ENCODE measurements at places on chromosomes 3 and 15.

DNA sequence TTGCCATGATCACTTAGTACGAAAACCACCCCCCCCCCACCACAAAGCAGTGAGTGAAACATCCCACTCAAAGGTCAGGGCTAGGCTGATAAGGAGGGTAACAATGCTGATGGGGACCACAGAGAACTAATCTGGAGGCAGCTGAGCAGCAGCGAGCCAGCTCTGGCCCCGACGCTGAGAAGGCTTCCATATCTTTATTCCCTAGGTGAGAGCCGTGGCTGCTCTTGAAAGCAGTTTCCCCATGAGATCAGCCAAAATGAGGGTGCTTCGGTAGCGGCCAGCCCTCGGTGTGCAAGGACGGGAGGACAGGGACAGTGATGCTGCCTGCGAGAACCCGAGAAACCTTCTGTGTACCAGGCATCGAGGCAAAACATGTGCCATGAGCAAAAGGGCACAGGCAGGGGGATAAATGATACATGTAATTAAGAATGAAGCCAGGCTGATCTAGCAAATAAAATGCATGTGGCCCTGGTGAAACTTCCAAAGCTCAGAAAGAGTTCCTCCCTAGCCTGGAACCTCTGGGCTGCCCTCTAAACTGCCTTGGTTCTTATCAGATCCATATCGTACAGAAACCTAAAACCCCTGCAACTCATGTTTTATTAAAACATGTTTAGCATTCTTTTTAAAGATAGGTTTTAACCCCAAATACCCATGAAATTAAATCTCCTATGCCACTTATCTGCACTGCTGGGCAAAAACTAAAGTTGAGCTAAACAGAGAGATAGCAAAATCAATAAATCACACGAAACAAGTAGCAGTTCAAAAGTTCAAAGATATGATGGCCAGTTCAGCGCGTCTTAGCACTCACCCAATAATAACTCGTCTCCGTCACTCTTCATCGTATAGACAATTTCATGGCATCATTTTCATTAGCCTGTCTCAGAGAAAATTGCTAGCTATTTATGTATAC, 337.3 kb downstream of the FOXP1 start:
- H3K27me3 ChIP-seq, result no peaks in the 10 kb centered on the region
- H3K4me3 ChIP-seq, result no peak overlapping the region
- H3K36me3 ChIP-seq, result no peaks in the 10 kb centered on the region
- H3K4me1 ChIP-seq, result peaks cover 5% of the 10 kb centered on the region
- H3K27ac ChIP-seq, result peak overlapping the region; percentile 55

- no peak overlapping the region for H3K27ac ChIP-seq
- H3K36me3 ChIP-seq, result no peaks in the 10 kb centered on the region
- no peaks in the 10 kb centered on the region for H3K4me1 ChIP-seq
- H3K4me3 ChIP-seq, result no peak overlapping the region
These were observed 211.9 kb upstream of the GOLGA6L4 start for GRCh38 chr15:84023636-84024035.

GRCh38 chr15:39552556-39552955, 28.3 kb upstream of the THBS1 start:
- no peak for DNase-seq
- H3K4me1 ChIP-seq, result peaks cover 15% of the 10 kb centered on the region
- no peak overlapping the region for H3K4me3 ChIP-seq
- no peaks in the 10 kb centered on the region for H3K36me3 ChIP-seq
- H3K27ac ChIP-seq, result no peak overlapping the region

DNA sequence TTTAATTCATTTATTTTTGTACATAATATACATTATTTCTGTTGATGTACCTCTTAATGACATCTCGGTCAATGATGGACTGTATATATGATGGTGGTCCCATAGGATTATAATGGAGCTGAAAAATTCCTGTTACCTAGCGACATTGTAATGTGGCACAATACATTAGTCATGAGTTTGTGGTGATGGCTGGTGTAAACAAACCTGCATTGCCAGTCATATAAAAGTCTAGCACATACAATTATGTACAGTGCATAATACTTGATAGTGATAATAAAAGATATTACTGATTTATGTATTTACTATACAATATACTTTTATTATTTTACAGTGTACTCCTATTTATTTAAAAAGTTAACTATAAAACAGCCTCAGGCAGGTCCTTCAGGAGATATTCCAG, 15.1 kb downstream of the TTC14 start:
- DNase-seq, result no peak
- no peaks in the 10 kb centered on the region for H3K4me1 ChIP-seq
- H3K27me3 ChIP-seq, result no peaks in the 10 kb centered on the region

DNA sequence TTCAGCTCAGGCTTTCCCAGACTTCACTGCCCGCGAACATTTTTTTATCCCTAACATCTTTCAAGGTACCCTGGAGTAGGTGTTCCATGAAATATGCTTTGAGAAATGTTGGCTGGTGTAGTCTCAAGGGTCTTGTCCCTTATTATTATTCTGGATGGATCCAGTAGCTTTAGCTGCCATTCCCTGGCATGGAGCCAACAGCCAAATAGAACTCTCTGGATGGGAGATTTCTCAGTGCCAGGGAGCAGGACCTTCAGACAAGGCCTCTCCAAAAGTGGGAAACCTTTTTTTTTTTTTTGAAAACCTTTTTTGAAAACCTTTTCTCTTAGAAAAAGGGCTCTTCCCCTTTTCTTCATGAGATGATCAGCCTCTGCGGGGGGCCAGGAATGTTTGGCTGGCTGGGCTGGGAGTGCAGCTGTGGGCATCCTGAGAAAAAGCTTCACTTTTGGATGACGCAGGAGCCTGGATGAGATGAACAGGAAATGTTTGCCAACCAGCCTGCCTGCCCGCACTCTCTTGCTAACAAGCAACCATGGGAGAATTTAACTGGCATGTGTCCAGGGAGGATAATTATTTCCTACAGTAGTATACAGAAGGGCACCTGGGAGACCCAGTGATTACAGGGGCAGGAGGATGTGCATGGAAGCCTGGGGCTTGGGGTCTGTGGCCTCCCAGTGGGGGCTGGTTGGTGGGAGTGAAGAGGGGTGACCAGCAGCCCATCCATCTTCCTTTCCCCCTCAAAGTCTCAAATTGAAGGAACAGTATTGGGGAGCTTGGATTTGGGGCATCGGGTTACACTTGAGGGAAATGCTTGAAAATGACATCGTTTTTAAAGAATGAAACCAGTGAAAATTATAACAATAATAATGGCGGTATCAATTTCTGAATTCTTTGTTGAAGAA, 109.1 kb upstream of the LRIG1 start:
- no peaks in the 10 kb centered on the region for H3K36me3 ChIP-seq
- H3K4me3 ChIP-seq, result no peak overlapping the region
- H3K27me3 ChIP-seq, result no peaks in the 10 kb centered on the region
- H3K4me1 ChIP-seq, result no peaks in the 10 kb centered on the region
- H3K27ac ChIP-seq, result no peak overlapping the region
- DNase-seq, result no peak

DNA sequence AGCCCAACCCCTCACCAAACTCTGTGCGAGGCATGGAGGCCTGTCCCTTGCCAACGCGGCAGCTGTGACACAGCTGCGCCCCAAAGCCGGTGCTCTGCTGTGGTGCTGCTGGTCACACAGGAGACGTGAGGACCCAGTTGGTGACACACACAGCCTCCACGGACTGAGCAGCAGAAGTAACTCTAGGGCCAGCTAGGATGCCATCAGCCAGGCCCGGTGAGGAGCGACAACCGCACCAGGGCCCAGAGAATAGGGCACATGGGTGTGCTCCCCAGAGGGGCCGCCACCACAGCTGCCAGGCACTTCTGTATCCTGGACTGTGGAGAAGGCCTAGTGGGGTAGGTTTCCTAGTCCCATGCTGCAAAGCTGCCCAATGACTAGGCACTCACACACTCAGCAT, 10.7 kb downstream of the ZXDC start:
- H3K36me3 ChIP-seq, result no peaks in the 10 kb centered on the region
- H3K27me3 ChIP-seq, result no peaks in the 10 kb centered on the region
- no peak overlapping the region for H3K27ac ChIP-seq
- DNase-seq, result no peak
- H3K4me1 ChIP-seq, result no peaks in the 10 kb centered on the region

All from transverse colon (tissue), 4 donors.